ENCODE measurements at places on chromosomes 13 and 19. TPM values are rescaled to one million over a fixed set of nuclear protein-coding genes. Genes with fewer than 3 reads are reported as not detected.

Gene ZNF675
- 10.3 TPM for total RNA-seq

Gene PTGIR
- total RNA-seq, result 0.82 TPM

Gene CEP89
- total RNA-seq, result 16.6 TPM

Gene AP1M2
- total RNA-seq, result 172 TPM

Gene CYP4F22
- total RNA-seq, result 0.19 TPM

Gene RELB
- 42.4 TPM for total RNA-seq

Gene PCDH17
- 2.4 TPM for total RNA-seq

Gene ATP4A
- not detected for total RNA-seq

Gene VASP
- 236 TPM for total RNA-seq

Gene KLK12
- 1.4 TPM for total RNA-seq

Gene RXFP2
- not detected for total RNA-seq

Gene ZNF506
- 15.3 TPM for total RNA-seq

Gene DOCK9
- 42.3 TPM for total RNA-seq

Gene NDUFS7
- total RNA-seq, result 192 TPM

Gene ETV2
- 1.9 TPM for total RNA-seq

Gene MISP
- total RNA-seq, result 320 TPM

Gene BEST2
- total RNA-seq, result 22.6 TPM

Gene SLC6A16
- 0.82 TPM for total RNA-seq

Gene PLA2G4C
- 6.8 TPM for total RNA-seq

Gene RNF17
- total RNA-seq, result not detected

Gene ZNF724
- total RNA-seq, result 3.5 TPM

Gene TMC4
- total RNA-seq, result 165 TPM

Gene NKPD1
- total RNA-seq, result not detected

Gene IGFL3
- total RNA-seq, result not detected

Gene SLITRK6
- total RNA-seq, result 2.6 TPM

Gene FBN3
- 0.05 TPM for total RNA-seq

Gene PRTN3
- not detected for total RNA-seq

Gene C19orf47
- total RNA-seq, result 14.9 TPM

Gene PROZ
- not detected for total RNA-seq

Gene NCCRP1
- total RNA-seq, result not detected

Gene ZNF284
- total RNA-seq, result 1.2 TPM

Gene RTBDN
- 0.35 TPM for total RNA-seq

Gene ZNF285
- total RNA-seq, result 1.4 TPM

Gene ZNF555
- total RNA-seq, result 3.2 TPM

Gene HSD17B14
- total RNA-seq, result 0.79 TPM

Gene A1BG
- 4.7 TPM for total RNA-seq

Gene PTH2
- not detected for total RNA-seq

Gene F2RL3
- 0.98 TPM for total RNA-seq

Gene ZNF583
- 1.3 TPM for total RNA-seq

Gene SULT2A1
- 1.1 TPM for total RNA-seq

Gene CD79A
- 3.8 TPM for total RNA-seq

Gene TUBA3C
- not detected for total RNA-seq

Gene LENG9
- total RNA-seq, result 18.2 TPM

Gene KLK2
- total RNA-seq, result not detected

Gene GRIK5
- total RNA-seq, result 0.62 TPM

Gene WDR87
- not detected for total RNA-seq

Gene EBI3
- total RNA-seq, result 1.6 TPM

Gene PSG7
- not detected for total RNA-seq

Gene CEACAM6
- 655 TPM for total RNA-seq

Gene GRK1
- not detected for total RNA-seq

Gene ELSPBP1
- not detected for total RNA-seq

Gene NALCN
- total RNA-seq, result 0.27 TPM

Gene CGB3
- not detected for total RNA-seq
